ENCODE measurements at places on chromosomes 7 and 10. TPM values are rescaled to one million over a fixed set of nuclear protein-coding genes. Genes with fewer than 3 reads are reported as not detected.

GRCh38 chr7:143214789-143215679 is 6.8 kb upstream of the TAS2R40 start:
- H3K27me3 ChIP-seq: no peaks in the 10 kb centered on the region
- no peaks in the 10 kb centered on the region for H3K4me1 ChIP-seq
- H3K4me3 ChIP-seq: no peak overlapping the region

DNA sequence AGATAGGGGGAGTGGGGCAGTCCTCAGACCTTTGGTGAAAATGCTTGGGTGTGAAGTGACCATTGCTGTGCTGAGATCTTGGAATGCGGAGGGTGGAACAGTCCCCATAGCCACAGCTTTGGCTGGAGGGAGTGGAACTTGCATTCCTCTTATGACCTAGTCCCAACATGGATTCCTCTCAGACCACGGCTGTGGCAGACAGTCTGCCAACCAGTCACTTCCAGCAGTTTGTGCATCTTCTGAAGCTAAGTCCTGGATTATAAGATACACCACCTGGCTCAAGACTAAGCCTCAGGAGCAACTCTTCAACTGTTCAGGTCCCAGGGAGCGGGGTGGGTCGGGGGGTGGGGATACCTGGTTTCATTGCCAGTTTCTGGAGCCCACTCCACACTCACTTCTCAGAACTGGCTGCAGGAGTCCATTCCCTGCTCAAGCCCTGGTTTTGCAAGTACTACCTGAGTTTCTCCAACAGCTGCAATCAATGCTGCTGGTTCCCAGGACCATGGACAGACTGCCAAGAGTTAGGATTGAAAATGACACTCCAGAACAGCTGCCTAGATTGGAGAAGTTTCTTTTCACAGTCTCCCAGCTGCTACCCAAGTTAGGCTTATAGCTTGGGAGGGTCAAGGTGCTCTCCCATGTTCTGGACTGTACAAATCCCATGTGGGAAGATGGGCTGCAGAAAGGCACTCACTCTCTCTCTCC is 29.1 kb upstream of the DGKB start:
- no peaks in the 10 kb centered on the region for H3K4me1 ChIP-seq
- H3K27ac ChIP-seq: no peak overlapping the region
- no peaks in the 10 kb centered on the region for H3K36me3 ChIP-seq
- no peak for DNase-seq
- no peaks in the 10 kb centered on the region for H3K27me3 ChIP-seq

DNA sequence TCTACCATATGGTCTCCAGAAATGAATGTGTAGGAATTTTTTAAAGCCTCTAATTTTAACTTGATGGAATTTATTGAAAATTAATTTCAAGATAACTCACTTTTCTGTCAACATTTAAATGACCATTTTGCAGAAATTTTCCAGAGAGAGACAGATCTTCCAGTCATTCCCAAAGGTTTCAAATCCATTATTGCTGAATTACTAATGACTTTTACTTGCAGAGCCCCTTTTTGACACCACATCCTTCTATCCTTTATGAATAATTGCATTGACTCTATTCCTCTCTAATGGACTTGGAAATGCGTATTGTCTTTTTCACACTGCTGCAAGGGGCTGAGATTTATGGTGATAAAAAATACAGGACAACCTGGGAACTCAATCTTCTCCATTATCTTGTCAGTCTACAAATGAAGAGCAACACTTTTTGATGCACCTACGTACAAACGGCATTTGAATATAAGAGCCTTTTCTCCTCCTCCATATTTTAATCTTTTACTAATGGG is 42.7 kb downstream of the CUBN start:
- H3K27me3 ChIP-seq: no peaks in the 10 kb centered on the region
- H3K36me3 ChIP-seq: no peaks in the 10 kb centered on the region
- no peaks in the 10 kb centered on the region for H3K4me1 ChIP-seq
- no peak overlapping the region for H3K4me3 ChIP-seq

DNA sequence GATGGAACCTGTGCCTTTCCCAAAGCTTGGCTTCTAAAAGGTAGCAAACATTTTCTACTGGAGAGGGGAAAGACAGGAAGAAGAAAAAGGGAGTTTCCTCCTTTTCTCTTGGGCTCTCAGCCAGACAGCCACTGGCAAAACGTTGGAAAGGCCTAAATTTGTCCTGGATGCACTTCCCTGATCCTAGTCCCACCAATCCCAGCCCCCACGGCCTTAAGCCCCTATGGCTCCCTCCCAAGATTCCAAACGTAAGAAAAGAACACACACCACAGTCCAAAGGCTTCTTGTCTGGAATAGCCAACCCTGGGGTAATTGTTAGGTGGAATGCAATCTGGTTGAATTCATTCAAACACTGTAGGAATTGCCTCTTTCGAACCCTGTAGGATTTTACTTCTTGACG is 959 bp upstream of the TLX1 start:
- no peak for DNase-seq
- H3K27me3 ChIP-seq: peaks cover 21% of the 10 kb centered on the region
- H3K4me3 ChIP-seq: no peak overlapping the region
- no peaks in the 10 kb centered on the region for H3K36me3 ChIP-seq
- H3K4me1 ChIP-seq: no peaks in the 10 kb centered on the region

- no peaks in the 10 kb centered on the region for H3K36me3 ChIP-seq
- no peaks in the 10 kb centered on the region for H3K27me3 ChIP-seq
- DNase-seq: no peak
- H3K27ac ChIP-seq: no peak overlapping the region
Observed at GRCh38 chr7:36338256-36338655, 51.4 kb upstream of the ANLN start.

The RNLS gene
- total RNA-seq: 8.7 TPM

All from uterus (tissue), 4 donors.